Activated CD4-positive, alpha-beta T cell treated with anti-CD3 and anti-CD28 coated beads, Interleukin-2, amount 10 ng/mL, durations not matched to agents 24 days and 14 days (primary cell): ENCODE measurements at places on chromosomes 11 and 22. TPM values are rescaled to one million over a fixed set of nuclear protein-coding genes. Genes with fewer than 3 reads are reported as not detected.

XKR3 gene
- not detected in 2 replicates for total RNA-seq

C11orf86 gene
- total RNA-seq, result not detected in 2 replicates

PTGDR2 gene
- total RNA-seq, result 0.14 and 0.19 TPM in 2 replicates

MAJIN gene
- 0.71 TPM in 1 of 2 replicates, not detected in the other for total RNA-seq

DRD4 gene
- 0.14 and 0.28 TPM in 2 replicates for total RNA-seq

CHRNA10 gene
- total RNA-seq, result 2.0 and 2.7 TPM in 2 replicates

OR8A1 gene
- not detected in 2 replicates for total RNA-seq

HTATIP2 gene
- total RNA-seq, result 48.3 and 53.9 TPM in 2 replicates

PGA3 gene
- not detected in 2 replicates for total RNA-seq

INS gene
- total RNA-seq, result not detected in 2 replicates

GRM5 gene
- total RNA-seq, result not detected in 2 replicates

ZPR1 gene
- total RNA-seq, result 105 and 106 TPM in 2 replicates
